Liver (tissue), 10 donors: ENCODE measurements at places on chromosomes 3 and 15. TPM values are rescaled to one million over a fixed set of nuclear protein-coding genes. Genes with fewer than 3 reads are reported as not detected.

GPR27 gene
- 0.65 TPM for total RNA-seq

AGBL1 gene
- total RNA-seq = not detected

MITF gene
- 2.9 TPM for total RNA-seq

SEC11A gene
- 72.9 TPM for total RNA-seq

LRRC3B gene
- total RNA-seq = 0.19 TPM

C15orf62 gene
- 0.19 TPM for total RNA-seq

CPB1 gene
- total RNA-seq = not detected

CPN2 gene
- 20.4 TPM for total RNA-seq

MYRIP gene
- 0.98 TPM for total RNA-seq

ARGFX gene
- not detected for total RNA-seq

UROC1 gene
- 28.4 TPM for total RNA-seq

- no peak overlapping the region for H3K27ac ChIP-seq
- DNase-seq = no peak
- H3K27me3 ChIP-seq = no peaks in the 10 kb centered on the region
- peaks cover 34% of the 10 kb centered on the region for H3K36me3 ChIP-seq
These were observed 33.3 kb downstream of the GLB1 start for GRCh38 chr3:33063651-33064051.

DNA sequence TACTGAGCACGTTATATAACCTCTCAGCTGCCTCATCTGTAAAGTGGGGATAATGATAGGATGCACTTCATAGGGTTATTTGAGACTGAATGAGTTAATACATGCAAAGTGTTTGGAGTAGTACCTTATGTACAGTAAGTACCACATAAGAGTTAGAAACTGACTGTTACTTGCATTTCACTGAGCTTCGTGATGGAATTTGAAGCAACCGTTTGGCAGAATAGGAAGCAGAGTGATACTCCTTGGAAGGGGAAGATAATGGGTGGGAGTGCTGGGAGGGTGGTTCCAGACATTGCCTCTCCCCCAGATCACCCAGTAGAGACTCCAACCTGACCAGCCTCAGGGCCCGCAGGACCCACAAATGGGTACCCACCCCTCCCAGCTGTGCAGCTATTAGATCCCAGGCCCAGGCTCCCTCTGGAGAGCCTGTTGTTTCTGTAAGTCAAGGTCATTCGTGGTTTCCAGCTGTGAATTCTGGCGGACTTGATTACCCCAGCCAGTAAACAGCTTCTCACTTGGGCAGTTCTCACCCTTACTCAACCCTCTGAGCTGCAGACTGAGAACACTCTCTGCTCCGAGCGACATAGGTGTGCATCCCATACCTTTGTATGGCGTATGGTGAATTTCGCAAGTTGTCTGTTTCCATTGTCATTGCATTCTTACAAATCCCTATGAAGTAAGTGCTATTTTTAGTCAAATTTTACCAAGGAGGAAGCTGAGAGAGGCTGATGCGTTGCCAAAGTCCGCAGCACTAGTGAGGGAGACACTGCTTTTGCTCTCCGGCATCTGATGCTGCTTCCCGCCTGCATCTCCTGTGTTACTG lies 11.1 kb downstream of the ALPK3 start:
- peak overlapping the region; percentile 22 for H3K27ac ChIP-seq
- no peak overlapping the region for H3K4me3 ChIP-seq
- peaks cover 6% of the 10 kb centered on the region for H3K4me1 ChIP-seq
- no peak for DNase-seq

DNA sequence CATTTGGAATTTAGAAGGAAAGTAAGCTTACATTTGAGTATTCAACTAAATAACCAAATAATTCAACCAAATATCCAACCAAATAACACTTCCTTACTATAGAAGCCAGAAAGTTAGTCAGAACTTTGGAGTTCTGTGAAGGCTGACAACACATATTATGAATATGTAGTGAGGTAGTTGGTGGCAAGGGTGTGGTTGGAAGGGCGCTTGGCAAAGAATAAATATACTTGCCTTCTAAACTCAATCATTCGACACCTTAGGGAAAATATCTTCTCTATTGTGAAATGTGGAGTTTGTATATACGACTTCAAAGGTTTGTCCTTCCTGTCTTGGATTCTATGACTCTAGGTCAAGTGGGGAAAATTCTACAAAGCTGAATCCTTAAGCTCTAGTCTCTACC lies 111.7 kb upstream of the OSTN start:
- H3K36me3 ChIP-seq = no peaks in the 10 kb centered on the region
- H3K27me3 ChIP-seq = no peaks in the 10 kb centered on the region
- no peak overlapping the region for H3K4me3 ChIP-seq
- DNase-seq = no peak
- no peaks in the 10 kb centered on the region for H3K4me1 ChIP-seq

DNA sequence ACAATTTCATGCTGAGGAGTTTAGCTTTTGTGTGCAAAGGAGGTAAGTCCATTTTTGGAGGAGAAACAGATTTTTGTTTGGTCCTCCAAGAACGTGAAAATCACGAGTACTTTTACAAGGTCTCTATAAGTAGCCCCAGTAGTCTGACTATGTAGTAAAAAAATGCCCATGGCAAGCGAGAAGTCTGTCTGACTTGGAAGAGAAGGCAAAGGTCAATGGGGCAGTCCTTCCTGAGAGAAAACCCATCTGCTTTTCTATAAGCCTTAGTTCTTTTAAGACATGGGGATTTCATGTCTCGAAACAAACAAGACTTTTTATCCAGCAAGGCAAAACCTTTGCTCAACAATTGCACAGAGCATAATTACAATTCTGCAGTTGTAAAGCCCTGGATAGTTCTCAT lies 183.2 kb downstream of the GAP43 start:
- H3K4me3 ChIP-seq = no peak overlapping the region
- no peaks in the 10 kb centered on the region for H3K4me1 ChIP-seq
- no peaks in the 10 kb centered on the region for H3K27me3 ChIP-seq
- no peaks in the 10 kb centered on the region for H3K36me3 ChIP-seq

- no peak for DNase-seq
- H3K27me3 ChIP-seq = no peaks in the 10 kb centered on the region
- no peak overlapping the region for H3K4me3 ChIP-seq
- no peak overlapping the region for H3K27ac ChIP-seq
- H3K36me3 ChIP-seq = peaks cover 11% of the 10 kb centered on the region
- no peaks in the 10 kb centered on the region for H3K4me1 ChIP-seq
These were observed 56.4 kb downstream of the RYK start for GRCh38 chr3:134194247-134194646.

GRCh38 chr3:177449360-177450006 lies 252.2 kb upstream of the TBL1XR1 start:
- H3K27ac ChIP-seq = no peak overlapping the region
- H3K27me3 ChIP-seq = no peaks in the 10 kb centered on the region
- H3K4me1 ChIP-seq = no peaks in the 10 kb centered on the region
- peak; percentile 36 for DNase-seq
- H3K4me3 ChIP-seq = no peak overlapping the region

DNA sequence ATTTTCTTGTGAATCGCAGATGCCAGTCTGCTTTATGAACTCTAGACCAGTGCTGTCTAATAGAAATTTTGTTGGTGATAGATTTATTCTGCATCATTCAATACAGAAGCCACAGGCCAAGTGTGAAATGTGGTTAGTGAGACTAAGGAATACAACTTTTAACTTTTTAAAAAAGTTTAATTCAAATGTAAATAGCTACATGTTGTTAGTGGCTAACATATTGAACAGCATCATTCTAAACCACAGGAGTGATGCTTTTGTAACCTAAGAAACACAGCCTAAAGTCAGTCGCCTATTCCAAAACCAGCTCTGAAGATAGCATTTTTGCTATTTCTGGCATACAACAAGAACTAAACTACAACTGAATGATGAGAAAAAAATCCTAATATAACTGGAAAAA lies 164.8 kb upstream of the CBLB start:
- H3K36me3 ChIP-seq = no peaks in the 10 kb centered on the region
- H3K27me3 ChIP-seq = no peaks in the 10 kb centered on the region
- no peaks in the 10 kb centered on the region for H3K4me1 ChIP-seq
- DNase-seq = no peak

GRCh38 chr3:94162700-94163099 lies 99.8 kb downstream of the NSUN3 start:
- H3K27me3 ChIP-seq = no peaks in the 10 kb centered on the region
- no peak overlapping the region for H3K4me3 ChIP-seq
- no peak for DNase-seq
- H3K36me3 ChIP-seq = no peaks in the 10 kb centered on the region
- no peak overlapping the region for H3K27ac ChIP-seq
- no peaks in the 10 kb centered on the region for H3K4me1 ChIP-seq

GRCh38 chr15:50107591-50108408 lies 11.2 kb downstream of the ATP8B4 start:
- no peaks in the 10 kb centered on the region for H3K36me3 ChIP-seq
- H3K4me1 ChIP-seq = peaks cover 7% of the 10 kb centered on the region
- no peaks in the 10 kb centered on the region for H3K27me3 ChIP-seq

DNA sequence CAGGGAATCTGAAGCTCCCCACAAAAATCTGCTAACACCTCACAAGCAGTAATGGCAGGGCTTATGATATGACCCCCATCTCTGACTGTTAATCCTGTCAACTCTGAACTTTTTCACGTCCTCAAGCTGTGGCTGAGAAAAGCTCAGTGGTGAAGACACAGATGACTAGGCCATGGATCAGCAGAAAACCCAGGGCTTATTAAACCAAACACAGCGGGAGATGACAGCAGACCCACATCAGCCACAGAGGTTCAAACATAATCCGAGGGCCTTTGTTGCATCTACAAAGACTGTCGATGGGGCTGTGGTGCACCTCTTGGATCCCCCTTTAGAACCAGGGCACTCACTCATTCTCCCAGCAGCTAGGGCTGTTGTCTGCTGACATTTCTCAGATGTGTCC lies 50.4 kb downstream of the GLB1 start:
- H3K36me3 ChIP-seq = peaks cover 20% of the 10 kb centered on the region
- DNase-seq = no peak
- no peak overlapping the region for H3K4me3 ChIP-seq
- no peaks in the 10 kb centered on the region for H3K4me1 ChIP-seq
- no peaks in the 10 kb centered on the region for H3K27me3 ChIP-seq

GRCh38 chr3:146542978-146543377 lies 1.4 kb downstream of the PLSCR1 start:
- peaks cover 6% of the 10 kb centered on the region for H3K4me1 ChIP-seq
- H3K4me3 ChIP-seq = peak overlapping the region; percentile 60
- no peaks in the 10 kb centered on the region for H3K36me3 ChIP-seq
- H3K27me3 ChIP-seq = no peaks in the 10 kb centered on the region
- no peak for DNase-seq

- H3K4me1 ChIP-seq = no peaks in the 10 kb centered on the region
- no peak overlapping the region for H3K27ac ChIP-seq
- DNase-seq = no peak
- H3K4me3 ChIP-seq = no peak overlapping the region
- H3K36me3 ChIP-seq = no peaks in the 10 kb centered on the region
These were observed 93.8 kb upstream of the SLC4A7 start for GRCh38 chr3:27578032-27578431.

DNA sequence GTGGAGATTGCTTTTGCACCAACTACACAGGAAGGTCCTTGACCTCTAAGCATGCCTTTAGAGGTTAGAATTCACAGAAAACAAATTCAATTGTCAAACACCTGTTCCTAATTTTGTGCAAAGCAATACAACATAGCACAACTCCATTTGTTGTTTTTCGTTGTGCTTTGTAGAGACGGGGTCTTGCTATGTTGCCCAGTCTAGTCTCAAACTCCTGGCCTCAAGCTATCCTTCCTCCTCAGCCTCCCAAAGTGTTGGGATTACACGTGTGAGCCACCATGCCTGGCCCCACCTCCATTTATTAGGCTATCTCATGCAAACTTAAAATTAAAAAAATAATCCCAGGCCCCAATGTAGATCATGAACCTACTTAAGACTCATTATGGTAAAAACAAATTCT lies 6.0 kb downstream of the NCBP2 start:
- no peaks in the 10 kb centered on the region for H3K27me3 ChIP-seq
- no peak for DNase-seq
- peaks cover 63% of the 10 kb centered on the region for H3K36me3 ChIP-seq
- H3K4me1 ChIP-seq = no peaks in the 10 kb centered on the region

DNA sequence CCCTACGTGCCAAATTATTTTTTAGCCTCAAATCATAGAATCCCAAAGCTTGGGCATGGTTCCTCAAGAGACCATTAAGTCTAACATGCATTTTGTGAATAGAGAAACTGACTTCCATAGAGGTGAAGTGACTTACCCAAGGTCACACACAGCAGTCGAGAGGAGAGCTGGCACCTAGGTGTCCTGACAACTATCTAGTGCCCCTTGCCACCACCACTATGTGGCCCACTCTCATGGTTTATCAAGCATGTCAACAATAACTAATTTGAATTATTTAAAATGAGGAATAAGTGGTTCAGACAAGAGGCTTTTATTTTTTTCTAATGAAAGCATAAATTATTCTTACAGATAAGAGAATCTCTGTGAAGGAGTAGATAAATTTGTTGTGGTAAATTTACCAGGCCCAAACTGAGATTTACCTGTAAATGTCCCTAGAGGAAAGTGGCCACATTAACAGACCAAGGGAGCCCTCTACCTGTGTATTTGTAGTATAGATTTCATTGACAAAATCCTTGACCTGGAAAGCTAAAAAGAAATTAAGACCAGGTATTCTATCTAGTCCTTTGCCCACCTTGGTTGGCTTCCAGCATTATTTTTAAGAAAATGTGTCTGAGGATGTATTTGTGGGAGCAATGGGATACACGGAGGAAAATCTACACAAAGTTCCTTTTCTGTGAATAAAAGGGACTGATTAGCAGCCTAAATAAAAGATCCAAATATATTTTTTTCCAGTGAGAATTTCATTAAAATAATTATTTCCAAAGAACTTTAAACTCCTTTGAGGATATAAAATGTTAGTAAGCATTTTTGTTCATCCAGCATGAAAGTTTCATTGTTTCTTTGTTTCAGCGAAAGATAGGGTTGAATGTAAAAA lies 49.1 kb downstream of the IQCH start:
- no peaks in the 10 kb centered on the region for H3K36me3 ChIP-seq
- H3K27me3 ChIP-seq = no peaks in the 10 kb centered on the region
- DNase-seq = no peak
- H3K4me1 ChIP-seq = no peaks in the 10 kb centered on the region
- no peak overlapping the region for H3K27ac ChIP-seq

DNA sequence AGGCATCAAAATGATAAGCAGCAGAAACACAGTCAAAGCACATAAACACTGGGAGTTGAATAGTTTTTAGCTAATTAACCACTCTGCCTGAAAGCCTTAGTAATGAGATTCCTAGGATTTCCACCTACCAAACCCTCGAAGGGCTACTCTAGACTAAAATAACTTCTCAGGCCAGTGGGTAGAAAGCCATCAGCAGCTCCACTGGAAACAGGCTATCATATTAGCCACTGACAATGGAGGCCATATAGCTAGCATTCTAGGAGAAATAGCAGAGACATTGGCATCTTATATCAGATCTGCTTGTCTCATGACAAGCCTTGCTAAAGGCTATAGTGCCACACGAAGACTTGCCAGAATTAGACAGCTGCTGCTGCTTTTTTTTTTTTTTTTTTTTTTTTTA lies 4.5 kb upstream of the CAPN3 start:
- H3K4me1 ChIP-seq = no peaks in the 10 kb centered on the region
- no peaks in the 10 kb centered on the region for H3K27me3 ChIP-seq
- H3K4me3 ChIP-seq = no peak overlapping the region
- no peak for DNase-seq

GRCh38 chr3:69869643-69870042 lies 129.9 kb upstream of the SAMMSON start:
- no peak overlapping the region for H3K27ac ChIP-seq
- no peak for DNase-seq
- H3K27me3 ChIP-seq = no peaks in the 10 kb centered on the region
- H3K36me3 ChIP-seq = no peaks in the 10 kb centered on the region
- no peaks in the 10 kb centered on the region for H3K4me1 ChIP-seq

GRCh38 chr3:142028243-142028777 lies 121.0 kb downstream of the TFDP2 start:
- no peaks in the 10 kb centered on the region for H3K36me3 ChIP-seq
- no peak for DNase-seq
- H3K27me3 ChIP-seq = no peaks in the 10 kb centered on the region
- no peaks in the 10 kb centered on the region for H3K4me1 ChIP-seq

GRCh38 chr3:31767920-31768319 lies 213.1 kb downstream of the OSBPL10 start:
- no peak overlapping the region for H3K27ac ChIP-seq
- H3K27me3 ChIP-seq = no peaks in the 10 kb centered on the region
- H3K4me3 ChIP-seq = no peak overlapping the region
- H3K36me3 ChIP-seq = no peaks in the 10 kb centered on the region
